ENCODE measurements at places on chromosomes 2 and 18.

DNA sequence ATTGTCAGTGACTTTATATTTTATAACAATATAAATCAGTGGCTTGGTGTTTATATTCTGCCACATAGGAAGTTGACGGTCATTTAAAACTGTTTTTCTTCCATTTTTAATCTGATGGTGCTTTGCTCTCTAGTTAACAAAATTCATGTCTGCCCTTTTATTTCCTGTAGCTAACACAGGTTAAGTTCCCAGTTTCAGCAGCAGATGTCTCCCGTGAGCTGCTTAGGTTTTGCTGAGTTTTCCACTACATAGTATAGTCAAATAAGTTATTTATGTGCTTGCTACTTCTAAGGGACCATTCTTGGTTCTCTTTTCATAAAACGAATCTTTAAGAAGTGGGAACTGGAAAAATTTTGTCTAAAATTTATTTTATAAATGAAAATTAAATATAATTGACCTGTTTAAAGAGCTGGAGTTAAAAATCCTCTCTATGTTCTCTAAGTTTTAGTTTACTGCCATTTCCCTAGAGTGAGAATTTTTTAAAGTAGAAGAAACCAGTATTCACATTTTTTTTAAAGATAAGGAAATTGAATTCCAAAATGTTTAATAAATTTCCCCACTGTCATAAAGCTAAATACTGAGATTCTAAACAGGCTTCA, 20.6 kb downstream of the HTR2B start:
- DNase-seq = peak; percentile 64

- no peak for DNase-seq
Measured at GRCh38 chr2:36528274-36528673, 69.7 kb downstream of the FEZ2 start.

DNA sequence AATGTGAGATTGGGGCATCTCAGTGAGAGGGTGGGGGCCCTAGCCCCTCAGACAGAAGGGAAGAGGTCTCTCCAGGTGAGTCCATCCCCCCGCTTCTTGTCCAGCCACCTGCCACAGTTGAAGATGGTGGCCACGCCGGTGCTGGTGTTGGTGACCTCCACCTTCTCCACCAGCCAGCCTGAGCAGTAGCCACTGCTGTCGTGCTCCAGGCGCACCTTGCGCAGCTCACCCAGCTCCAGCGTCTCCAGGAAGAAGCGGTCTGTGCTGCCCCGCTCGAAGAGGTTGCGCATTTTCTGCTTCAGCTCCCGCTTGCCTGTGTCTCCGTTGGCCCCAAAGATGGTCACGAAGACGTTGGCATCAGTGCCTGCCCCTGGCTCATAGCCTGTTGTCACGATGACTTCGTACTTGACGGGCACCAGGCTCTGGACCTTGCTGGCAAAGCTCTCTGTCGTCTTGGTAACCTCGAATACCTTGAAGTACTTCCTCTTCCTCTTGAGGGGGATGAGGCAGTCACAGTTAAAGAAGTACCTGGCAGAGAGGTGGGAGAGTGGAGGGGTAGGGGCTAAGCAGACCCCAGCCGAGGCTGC, 179.5 kb downstream of the LOXHD1 start:
- no peak for DNase-seq

DNA sequence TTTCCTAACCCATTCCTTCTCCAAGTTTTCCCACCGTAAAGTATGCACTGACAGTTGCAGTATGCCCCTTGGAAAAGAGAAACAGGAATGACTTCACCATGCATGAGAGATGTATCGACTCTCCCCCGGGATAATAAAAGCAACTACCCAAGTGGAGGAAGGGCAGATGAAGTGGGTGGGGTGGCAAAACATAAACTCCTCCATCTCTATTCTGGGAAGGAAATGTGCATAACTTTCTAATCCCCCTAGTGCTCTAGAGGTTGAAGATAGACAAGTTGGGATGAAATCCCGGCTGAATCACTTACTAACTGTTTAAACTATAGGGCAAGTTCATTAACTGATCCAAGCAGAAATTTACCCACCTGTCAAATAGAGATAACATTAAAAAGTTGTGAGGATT, 89.2 kb downstream of the PIGN start:
- DNase-seq = no peak

GRCh38 chr18:4251873-4252272, 203.2 kb downstream of the DLGAP1 start:
- no peak for DNase-seq

GRCh38 chr2:202944816-202945215, 32.7 kb downstream of the CARF start:
- DNase-seq = no peak

DNA sequence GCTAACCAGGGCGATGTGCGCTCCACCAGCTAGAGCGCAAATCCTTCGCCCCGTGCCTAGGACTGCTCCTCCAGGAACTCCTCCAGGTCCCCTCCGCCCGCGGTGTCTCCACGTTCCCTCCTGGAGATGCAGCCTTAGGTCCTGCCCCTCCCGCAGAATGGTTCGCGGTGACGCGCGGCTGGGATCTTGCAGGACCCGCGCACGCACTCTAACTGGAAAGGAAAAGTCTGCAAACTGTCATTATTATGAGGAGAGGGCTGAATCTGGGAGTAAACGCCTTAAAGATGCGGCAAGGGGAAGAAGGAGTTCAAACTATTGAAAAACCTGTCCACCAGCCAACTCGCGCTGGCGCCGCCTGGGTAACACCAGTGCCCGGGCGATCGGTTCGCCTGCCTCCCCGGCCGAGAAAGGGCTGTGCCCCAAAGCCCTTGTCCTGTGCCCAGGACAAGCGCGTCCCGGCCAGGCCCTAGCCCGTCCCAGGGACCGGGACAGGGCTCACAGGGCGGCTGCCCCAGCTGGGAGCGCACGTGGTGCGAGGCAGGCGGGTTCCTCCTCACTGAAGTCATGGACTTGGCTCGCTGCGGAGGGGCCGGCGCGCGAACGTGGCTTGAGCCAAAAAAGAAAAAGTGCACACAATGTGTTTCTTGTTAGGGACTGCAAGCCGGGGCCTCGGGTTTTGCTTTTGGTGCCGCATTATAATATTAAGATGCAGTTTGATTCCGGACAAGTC, 5.5 kb upstream of the ID2 start:
- DNase-seq = peak; percentile 91

DNA sequence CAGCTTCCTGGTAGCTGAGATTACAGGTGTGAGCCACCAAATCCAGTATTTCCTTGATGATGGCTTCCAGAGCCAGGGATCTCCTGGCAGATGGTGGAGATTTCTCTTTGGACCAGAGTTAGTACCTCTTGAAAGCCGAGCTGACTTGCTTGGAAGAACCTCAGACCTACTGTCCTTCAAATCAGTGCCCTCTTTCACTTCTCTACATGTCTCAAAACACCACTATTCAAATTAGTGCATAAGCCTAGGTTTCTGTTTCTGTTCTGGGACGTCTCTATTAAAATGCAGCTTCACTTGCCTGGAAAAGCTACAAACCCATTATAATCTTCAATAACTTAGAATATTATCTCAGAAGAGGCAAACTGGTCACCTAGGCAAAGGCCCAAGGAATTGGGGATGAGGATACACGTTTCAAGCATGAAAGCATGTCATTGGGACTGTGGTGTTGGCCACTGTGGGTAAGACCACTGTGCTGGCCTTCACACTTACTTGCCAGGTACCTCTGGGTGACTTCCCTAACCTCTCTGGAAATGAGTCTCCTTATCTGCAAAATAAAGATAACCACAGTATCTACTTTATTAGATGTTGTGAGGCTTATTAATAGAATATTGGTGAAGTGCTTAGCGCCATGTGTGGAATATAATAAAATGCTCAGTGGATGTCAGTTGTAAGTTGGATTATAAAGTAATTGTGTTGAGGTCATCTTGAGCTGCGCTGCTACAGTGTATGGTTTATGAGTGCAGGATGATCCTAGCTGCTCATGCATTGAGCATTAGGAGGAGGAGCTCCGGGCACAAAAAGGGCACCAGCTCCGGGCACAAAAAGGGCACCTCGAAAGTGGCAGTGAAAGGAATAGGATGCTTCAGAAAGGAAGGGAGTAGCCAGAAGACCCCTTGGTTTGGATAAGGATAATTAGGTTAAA, 84.5 kb downstream of the DOCK10 start:
- DNase-seq = peak; percentile 8

DNA sequence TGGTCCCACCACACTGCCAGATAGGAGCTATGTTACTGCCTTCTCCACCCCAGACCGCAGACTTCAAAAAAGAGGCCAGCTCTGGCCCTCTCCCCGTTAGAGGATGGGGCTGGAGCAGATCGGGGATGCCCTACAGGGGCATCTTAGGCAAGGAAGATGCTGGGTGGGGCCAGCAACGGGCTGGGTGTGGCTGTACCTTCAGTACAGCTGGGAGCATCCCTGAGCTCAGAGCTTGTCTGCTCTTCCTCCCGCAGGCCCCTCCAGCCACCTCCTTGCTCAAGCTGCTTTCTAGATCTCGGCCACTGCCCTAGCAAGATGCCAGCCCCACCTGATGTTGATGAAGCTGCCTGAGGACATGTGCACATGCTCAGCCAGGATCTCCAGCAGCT, 9.8 kb downstream of the PTPRN start:
- DNase-seq = no peak

GRCh38 chr2:134206573-134206972, 47.3 kb upstream of the MGAT5 start:
- DNase-seq = peak; percentile 90

DNA sequence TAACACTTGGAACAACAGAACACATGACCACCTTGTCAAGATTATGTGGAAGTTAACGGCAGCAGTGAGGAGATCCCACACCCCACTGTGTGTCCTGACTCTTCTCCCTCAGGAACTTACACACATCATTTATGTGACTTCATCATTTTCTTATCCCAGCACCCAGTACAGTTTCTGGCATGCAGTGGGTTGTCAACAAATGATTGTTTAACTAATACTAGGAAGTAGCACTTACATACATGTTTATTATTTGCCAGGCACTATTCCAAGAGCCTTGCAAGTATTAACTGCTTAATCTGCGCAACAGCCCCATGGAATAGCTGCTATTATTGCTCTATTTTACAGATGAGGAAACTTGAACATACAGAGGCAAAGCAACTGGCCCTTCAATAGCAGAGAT, 391.5 kb downstream of the TXNL1 start:
- no peak for DNase-seq

DNA sequence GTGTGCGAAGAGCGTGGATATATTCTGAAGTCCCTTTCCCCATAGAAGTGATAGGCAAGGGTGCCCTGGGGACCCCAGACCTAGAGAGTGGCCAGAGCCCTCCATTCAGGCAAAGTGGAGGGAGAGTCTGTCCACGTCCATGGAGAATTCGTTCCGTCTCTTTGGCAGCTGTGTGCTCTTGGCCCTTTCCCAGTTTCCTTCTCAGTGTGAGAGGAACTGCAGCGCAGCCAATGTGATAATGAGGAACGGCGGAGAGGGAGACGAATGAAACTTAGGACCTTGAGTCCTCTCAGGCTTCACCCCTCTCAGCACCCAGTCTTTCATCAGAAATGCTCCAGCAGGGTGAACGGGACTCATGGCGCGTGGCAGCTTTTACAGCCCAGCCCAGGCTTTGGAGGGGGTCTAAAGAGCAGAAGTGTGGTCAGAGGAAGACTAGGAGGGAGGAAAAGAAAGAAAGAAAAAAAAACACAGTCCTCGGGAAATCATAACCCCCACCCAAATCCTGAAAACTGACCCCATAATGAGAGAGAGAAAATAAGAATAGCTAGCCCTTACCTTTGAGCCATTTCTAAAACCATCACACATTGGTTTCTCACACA, 95.0 kb upstream of the RIOK3 start:
- DNase-seq = no peak

DNA sequence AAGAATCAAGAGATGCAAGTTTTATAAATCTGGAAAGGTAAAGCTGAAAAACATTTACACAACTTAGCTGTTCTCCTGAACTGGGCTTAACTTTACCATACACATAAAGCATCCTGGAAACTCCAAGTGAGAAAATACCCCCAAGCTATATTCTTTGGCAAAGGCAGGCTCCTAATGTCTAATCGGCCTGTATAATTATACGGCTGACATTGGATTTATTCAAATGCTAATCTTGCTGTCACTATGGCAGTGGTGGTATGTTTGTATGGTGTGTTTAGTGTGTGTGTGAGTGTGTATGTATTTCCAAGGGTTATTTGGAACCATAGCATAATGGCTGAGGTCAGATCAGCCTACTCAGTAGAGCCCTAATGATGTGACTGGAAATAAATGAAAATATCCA, 1031.8 kb upstream of the ZEB2 start:
- DNase-seq = no peak

DNA sequence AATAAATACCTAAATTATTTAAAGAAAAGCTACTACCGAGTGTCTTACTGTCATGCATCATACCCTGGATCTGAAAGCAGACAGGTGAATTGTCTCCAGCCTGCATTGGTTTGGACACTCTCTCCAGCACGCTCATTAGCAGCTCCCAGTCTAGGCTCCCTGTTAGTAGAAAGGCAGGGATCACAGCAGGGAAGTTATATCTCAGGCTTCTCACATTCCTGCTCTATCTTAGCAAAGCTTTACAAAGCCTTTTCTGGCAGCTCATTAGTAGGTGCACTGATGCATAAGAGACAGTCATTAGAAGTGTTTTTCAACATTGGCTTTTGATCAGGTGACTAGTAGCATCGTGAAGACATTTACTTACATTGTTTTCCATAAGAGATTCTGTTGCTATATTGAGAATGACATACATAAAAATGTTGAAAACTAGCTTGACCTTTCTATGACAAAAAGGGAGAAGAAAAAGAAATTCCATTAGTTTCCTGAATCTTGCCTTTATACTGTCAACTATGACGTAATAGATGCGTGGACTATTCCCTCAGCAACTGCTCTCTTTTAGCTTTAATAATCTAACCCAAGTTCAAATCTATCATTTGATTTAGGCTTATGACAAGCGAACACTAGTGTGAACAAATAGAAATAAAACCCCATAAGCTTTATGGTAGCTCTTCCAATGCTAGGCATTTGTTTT, 408.7 kb upstream of the KCNH7 start:
- no peak for DNase-seq

DNA sequence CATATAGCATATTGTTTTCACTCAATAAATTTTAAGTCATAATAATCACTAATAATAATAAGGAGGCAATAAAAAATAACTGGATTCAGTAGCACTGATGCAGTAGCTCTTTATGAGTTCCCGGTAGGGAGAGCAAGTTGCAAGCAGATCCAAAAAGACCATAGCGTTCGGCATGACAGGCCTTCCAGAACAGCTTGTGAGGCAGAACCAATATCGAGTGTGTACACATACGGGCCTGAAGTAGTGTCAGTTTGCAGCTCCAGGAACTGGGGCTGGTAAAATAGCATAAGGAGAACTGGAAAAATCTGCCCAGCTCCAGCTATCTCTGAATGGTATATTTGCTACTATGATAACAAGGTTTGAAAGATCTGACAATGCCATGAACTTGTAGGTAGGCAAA, 1607.8 kb upstream of the PIK3C3 start:
- no peak for DNase-seq

- DNase-seq = no peak
Measured at GRCh38 chr2:705971-706511, 28.8 kb upstream of the TMEM18 start.

- DNase-seq = no peak
Measured at GRCh38 chr2:71283131-71283530, 48.5 kb upstream of the ZNF638 start.

- no peak for DNase-seq
Measured at GRCh38 chr18:76177160-76177559, 317.9 kb downstream of the ZNF516 start.

GRCh38 chr2:218187296-218188015, 20.7 kb upstream of the CXCR1 start:
- no peak for DNase-seq

Data from fibroblast of skin of scalp (primary cell).